ENCODE measurements at places on chromosomes 5 and 9.
A peak's percentile ranks its signal among the peaks of the same experiment; 100 is the strongest.

- DNase-seq: no peak
These were observed 779.5 kb downstream of the TLR4 start for GRCh38 chr9:118483677-118484076.

- DNase-seq: no peak
These were observed 36.5 kb downstream of the PALM2AKAP2 start for GRCh38 chr9:109816490-109816889.

- no peak for DNase-seq
These were observed 25.8 kb upstream of the SLC44A1 start for GRCh38 chr9:105218673-105219072.

GRCh38 chr9:121023064-121023463 lies 27.0 kb downstream of the C5 start:
- DNase-seq: no peak

- DNase-seq: no peak
These were observed 8.6 kb upstream of the SV2C start for GRCh38 chr5:76074487-76075065.

GRCh38 chr5:141402553-141403243 lies at the start of gene PCDHGA9:
Gene PCDHGA9, plus strand, starts transcription at chr5:141402778. Its CDS starts 175 bp downstream, at chr5:141402953.
- no peak for DNase-seq

DNA sequence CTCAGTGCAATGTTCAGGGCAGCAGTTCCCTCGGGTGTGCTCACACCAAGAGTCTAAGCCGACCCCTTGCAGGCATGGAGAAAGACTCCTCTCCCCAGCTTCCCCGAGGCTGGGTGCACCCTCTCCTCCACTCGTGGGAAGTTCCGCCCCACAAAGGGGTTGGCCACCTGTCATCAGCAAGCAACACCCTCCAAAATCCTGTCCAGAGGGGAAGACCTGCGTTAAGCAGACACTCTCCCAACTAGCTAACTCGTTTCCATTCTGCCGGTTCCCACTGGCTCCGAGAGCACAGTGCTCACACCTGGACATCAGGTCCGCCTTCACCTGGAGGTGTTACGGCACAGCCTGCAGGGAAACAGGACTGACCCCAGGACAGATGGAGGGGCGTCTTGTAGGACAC lies 117.9 kb upstream of the IRX4 start:
- no peak for DNase-seq

DNA sequence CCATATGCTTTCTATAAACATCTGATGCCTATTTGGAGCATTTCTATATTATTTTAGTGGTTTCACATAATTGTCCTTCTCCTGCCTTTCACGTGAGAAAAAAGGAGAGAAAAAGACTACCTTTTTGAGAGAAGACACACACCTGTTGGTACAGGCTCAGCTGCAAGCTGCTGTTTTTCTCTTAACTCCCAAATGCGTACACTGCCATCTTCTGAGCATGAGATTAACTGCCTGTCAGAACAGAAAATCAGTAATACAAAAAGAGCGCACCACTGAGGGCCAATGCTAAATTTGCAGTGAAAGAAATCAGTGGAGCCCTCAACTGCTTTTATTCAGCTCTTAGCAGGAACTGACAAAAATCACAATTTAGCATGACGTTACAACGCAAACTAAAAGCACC lies 54.9 kb downstream of the WDR41 start:
- peak; percentile 20 for DNase-seq

DNA sequence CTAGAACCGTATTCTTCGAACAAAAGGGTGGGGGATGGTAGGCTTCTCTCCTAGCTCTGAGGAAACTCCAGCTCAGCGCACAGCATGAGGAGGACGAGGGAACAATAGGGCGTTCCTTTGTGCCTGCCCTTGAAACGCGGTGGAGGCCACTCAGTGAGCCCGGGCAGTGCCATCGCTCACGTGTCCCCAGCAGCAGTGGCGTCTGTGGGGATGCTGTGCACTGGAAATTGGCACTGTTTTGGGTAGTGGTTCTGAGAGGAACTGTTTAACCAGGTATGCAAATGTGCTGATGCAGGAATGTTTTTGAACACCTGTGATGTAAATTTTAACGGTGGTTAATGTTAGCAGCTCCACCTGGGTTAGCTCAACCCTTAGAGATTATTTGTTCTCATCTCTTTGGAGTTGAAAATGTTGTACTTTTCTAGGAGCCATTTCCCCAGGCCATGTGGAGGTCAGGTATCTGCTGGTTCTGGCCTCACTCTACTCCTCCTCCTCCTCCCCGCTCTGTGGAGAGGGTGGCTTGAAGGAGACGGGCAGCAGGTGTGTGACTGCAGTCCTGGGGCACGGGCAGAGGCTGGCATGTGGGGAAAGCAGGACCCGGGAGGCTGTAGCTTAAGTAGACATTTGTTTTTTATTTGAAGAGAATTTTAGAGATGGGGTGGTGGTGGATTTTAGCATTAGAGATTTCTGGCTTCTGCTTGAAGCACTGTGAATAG lies 48.3 kb downstream of the EHMT1 start:
- DNase-seq: no peak

GRCh38 chr9:5516453-5517220 lies 6.3 kb downstream of the PDCD1LG2 start:
- DNase-seq: no peak

- no peak for DNase-seq
These were observed 363.7 kb downstream of the IRX2 start for GRCh38 chr5:2387634-2388325.

DNA sequence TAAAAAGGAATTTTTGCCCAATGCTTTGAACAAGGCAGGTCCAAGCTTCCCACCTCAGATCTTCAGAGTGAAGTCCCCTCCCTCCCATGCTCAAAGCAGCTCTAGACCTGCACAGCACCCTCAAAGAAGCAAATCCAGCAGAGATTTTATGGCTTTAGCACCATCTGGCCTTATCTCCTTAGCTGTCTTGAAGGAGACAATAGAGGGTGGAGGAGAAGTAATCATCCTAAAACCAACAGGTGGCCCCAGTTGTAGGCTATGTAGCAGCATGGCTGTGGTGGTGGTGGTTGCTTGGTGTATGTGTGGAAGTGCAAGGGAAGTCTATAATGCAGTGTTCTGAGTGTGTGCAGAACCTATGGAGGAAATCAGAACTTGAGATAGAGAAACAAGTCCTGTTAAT lies 140.1 kb downstream of the GRIA1 start:
- DNase-seq: no peak

- no peak for DNase-seq
These were observed 52.2 kb downstream of the COL5A1 start for GRCh38 chr9:134693641-134694367.

DNA sequence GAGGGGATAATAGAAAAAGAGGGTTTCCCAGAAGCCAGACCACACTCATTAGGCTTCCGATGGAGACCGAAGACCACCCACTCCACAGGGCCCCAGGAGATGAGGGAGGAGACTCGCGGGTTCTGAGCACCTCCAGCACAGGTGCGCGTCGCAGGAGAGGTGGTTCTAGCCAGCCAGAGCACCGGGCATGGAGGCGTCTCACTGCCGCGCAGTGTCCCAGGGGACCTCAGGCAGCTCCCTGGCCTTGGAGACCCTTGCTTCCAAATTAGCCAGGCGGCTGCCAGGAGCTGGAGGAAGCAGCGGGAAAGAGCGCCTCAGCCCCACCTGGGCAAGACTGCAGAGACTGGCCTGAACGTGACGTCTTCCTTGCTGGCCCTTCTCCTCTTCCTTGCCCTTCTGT lies 115.4 kb upstream of the FBXL7 start:
- DNase-seq: no peak

DNA sequence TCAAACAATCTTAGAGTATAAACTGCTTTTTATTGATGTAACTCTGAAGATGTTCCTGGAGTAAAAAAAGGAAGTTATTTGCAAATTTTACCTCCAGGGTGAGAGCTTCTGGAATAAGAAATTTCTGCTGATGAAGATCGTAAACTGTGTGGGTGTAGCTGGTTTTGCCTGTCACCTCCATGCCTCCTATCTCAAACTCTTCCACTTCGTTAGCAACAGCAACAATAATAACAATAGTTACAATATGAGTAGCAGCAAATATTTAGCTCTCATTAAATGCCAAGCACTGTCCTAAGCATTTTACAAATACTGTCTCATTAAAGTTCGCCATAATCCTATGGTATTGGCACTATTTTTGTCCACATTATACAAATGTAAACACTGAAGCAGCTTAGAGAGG lies 57.9 kb downstream of the GCNT1 start:
- DNase-seq: no peak

- no peak for DNase-seq
These were observed 553.3 kb upstream of the SGCD start for GRCh38 chr5:155773680-155774079.

DNA sequence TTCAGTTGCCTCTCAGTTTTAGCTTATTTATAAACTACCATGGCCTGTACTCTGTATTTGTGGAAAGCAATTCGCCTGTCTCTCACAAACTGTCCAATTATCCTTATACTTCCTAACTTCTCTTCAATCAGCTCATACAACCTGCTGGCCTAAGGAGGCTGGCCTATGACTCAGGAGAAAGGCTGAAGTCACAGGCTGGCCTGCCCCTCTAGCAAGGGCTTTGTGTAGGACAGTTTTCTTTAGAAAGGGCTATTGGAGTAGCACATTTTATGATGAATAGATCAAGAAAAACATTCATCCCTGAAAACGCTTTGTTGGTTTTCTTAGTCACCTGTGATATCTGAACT lies 988.7 kb upstream of the ARRDC3 start:
- no peak for DNase-seq

- DNase-seq: no peak
These were observed 105.7 kb upstream of the GHR start for GRCh38 chr5:42317575-42317974.

GRCh38 chr9:136941231-136942111 lies 3.1 kb downstream of the FBXW5 start:
- no peak for DNase-seq

DNA sequence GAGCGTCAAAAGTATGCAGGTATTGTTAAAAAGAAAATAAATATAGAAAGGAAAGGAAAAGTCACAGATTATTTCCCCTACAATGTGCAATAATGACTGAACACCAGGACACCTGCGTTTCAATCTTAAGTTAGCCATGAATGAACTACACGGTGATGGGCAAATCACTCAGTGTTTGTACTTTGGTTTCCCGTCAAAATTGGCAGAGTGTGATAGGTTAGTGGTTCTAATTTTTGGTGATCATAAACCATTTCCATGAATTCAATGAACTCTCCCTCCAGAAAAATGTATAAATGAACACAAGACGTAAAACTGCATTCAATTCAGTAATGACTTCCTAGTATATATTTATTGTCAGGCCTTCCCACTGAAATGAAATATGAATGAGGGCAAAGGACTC lies 59.0 kb upstream of the ITGA1 start:
- no peak for DNase-seq

- no peak for DNase-seq
These were observed 14.0 kb downstream of the PDGFRB start for GRCh38 chr5:150141544-150142184.

DNA sequence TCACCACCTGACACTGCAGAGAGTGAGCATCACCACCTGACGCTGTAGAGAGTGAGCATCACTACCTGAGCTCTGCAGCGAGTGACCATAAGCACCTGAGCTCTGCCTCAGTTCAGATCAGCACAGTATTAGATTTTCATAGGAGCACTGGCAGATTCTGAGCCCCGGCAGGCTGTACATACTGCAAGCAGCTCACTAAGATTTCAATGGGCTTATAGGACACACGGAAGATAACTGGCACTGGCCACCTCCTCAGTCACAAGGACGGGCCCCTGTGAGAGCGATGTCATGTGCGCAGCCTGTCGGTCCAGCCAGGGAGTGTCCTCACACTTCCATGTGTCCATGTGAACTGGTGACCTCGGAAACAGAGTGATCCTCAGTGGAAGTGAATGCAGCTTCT lies 153.5 kb upstream of the IRX2 start:
- DNase-seq: no peak

DNA sequence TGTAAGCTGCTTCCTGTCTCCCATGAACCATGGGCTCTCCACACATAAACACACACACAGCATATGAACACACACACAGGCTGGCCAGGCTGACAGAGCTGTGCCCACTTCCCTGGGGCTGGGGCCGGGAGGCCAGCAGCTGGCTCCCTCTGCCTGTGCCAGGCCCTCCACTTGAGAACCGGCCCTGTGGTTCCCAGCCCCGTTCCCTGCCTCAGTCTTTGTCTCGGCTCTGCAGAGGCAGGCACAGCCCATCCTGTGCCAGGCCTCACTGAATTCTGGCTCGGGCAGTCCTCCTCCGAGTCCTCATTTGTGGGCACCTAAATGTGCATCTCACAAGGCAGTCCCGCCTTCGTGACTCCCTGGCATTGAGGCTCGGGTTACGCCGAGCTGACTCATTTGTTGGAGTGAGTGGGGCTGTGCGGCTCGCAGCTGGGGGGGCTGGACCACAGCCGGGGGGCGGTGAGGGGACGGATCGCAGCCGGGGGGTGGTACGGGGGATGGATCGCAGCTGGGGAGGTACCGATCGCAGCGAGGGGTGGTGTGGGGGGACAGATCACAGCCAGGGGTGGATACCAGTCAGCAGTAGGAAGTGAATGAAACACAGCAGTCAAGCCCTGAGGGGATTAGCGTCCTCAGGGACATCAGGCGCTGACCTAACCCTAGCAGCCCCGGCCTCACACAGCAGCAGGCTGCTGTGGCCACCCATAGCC lies 72.3 kb downstream of the PSMB7 start:
- DNase-seq: no peak

DNA sequence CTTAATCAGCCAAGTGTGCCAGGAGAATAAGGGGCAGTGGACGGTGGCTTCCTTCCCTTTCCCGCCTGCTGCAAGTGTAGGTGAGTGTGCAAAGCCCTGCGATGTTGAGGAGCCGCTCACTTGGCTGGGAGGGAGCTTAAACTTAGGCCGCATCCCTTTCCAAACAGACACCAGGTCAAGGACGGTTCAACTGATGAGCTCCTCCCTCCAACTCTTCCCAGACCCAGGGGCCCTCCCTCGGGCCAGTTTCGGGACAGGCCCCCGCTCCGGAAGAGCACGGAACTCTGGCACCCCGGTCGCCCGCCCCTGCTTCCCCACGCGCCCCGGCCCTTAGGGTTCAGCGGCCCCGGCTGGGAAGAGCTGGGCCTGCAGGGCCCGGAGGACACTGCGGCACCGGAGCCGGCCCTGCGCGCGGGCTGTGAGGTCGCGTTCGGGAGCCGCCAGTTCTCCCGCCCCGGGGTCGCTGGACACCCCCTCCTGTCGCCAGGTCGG lies 481 bp downstream of the MRPL36 start:
- DNase-seq: no peak

DNA sequence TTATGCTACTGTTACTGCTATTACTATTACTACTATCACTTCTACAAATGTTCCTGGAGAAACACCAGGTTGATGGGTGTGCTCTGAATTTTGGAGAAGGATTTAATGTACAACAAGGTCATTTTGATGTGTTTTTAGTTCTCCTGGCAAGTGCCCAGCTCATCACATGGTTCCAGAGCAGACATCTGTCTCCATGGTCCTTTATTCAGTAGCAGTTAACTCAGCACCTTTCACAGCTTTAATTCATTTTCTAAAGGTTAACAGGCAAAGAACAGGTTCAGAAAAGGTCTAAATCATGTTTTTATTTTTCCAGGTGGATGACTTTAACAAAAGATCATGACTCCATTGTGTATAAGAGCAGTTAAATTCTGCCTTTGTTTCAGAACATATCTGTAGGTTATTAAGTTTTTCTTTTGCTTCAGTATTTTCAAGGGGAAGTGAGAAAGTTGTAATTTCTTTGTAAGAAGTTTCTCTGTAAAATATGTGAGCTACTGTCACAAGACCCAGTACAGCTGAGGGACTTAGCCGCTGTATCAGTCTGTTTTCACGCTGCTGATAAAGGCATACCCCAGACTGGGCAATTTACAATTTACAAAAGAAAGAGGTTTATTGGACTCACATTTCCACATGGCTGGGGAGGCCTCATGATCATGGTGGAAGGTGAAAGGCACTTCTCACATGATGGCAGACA lies 41.9 kb downstream of the MTRR start:
- DNase-seq: no peak

GRCh38 chr5:107893642-107894041 lies 222.9 kb upstream of the EFNA5 start:
- no peak for DNase-seq
